Stimulated activated CD4-positive, alpha-beta T cell treated with anti-CD3 and anti-CD28 coated beads, TNF-alpha, amount 100 ng/mL, for 1 hour (primary cell): ENCODE measurements at places on chromosomes 16 and 17.

DNA sequence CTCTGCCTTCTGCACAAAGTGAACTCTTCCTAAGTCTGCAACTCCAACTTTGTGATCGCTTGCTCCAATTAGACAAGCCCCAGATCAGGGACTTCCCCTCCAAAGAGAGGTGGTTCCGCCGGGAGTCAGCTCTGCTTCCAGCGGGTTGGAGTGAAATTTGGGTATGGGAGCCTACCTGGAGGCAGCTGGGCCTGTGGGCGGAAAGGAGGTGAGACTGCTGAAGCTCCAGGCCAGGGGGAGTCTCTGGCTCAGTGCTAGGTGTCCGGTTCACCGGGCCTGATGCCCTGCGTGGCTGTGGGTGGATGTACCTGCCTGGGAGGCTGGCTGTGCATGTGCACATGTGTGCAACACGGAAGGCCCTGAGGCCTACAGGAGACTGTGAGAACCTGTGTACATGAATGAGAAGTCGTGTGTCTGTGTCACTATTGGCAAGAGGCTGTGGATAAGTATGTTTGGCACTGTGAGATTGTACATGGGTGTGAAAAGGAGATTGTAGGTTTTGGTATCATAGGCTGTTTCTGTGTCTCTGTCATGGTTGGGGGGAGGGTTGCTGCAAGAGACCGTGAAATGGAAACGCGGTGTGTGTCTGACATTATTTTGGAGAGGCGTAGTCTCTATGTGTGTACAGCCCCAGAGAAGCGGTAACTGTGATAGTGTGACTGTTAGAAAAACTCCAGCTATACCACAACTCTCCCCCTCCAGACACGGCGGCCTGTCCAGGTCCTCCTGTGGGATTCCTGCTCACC is 4.2 kb downstream of the LHX1 start:
- DNase-seq = no peak

- no peak for DNase-seq
Observed at GRCh38 chr16:2584729-2585650, 47.2 kb downstream of the PDPK1 start.

DNA sequence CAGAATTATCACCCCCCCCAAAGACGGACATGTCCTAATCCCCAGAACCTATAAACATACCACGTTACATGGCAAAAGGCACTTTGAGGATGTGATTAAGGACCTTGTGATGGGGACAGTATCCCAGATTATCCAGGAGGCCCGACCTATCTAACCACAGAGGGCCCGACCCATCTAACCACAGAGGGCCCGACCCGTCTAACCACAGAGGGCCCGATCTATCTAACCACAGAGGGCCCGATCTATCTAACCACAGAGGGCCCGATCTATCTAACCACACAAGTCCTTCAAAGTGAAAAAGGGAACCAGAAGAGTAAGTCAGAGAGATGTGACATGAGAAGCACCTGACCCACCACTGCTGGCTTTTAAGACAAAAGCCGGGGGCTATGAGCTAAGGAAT is 56.8 kb downstream of the ANKFY1 start:
- no peak for DNase-seq

DNA sequence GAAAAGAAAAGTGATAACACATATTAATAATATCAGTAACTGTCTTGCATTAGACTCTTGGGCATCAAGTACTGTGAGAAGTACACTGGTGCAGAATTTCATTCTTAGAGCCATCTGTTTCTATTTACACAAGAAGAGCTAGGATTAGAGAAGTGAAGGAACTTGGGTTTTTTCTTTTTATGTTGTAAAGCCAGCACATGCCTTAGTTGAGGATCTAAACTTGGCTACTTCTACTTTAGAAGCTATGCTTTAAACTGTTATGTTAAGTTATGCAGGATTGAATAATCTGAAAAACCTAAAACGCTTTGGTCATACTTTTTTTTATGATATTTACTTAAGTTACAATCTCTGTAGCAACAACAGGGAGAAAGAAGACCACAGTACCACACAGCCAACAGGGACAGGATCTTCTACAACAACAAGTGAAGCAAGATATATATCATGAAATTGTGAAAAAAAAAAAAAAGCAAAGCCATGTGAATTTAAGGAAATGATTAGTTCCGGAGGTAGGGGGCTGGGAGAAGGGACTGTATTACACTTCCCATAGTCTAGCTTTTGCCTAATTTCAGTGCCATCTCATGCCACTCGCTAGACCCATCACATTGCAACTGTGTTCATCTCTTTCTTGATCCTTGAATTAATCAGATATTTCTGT is 305.1 kb upstream of the GOT2 start:
- DNase-seq = no peak

- no peak for DNase-seq
Observed at GRCh38 chr17:70539132-70539924, 370.0 kb downstream of the KCNJ2 start.

GRCh38 chr17:50096092-50096491 is 941 bp downstream of the PDK2 start:
- DNase-seq = no peak

GRCh38 chr17:10744501-10745000 is 14.7 kb upstream of the TMEM220 start:
- DNase-seq = no peak

DNA sequence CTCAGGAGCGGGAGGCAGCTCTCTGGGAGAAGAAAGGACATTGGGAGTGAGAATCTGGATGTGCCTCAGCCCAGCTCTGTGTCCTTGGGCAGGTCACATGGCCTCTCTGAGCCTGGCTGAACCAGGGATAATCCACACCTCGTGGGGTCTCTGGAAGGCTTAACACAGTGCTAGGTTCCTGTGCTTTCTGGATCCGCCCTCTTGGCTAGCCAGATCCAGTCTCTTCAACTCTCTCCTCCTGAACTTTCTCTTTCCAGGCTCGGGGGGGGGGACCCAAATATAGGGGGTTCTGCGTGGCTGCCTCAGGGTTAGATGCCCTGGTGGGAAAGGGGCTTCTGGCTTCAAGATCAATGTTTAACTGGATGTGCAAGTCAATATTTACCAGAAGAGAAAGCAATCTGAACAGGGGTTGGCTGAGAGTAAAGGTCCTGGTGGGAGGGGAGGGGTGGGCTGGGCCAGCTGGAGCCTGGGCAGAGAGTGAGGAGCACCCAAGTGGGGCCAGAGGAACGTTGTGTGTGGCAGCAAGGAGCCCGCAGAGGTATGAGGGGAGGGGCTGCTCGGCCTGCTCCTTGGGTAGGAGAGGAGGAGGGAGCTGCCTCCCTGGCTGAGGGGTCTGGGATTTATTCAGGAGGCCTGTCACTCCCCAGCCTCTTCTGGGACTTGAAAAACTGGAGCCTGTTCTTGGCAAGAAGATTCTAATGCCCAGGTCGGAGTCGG is at the start of gene SERPINF2:
Gene SERPINF2, plus strand, starts transcription at position 501 of the 717 bp plus-strand sequence. CDS start 2,125 bp downstream, outside the sequence.
- DNase-seq = no peak

DNA sequence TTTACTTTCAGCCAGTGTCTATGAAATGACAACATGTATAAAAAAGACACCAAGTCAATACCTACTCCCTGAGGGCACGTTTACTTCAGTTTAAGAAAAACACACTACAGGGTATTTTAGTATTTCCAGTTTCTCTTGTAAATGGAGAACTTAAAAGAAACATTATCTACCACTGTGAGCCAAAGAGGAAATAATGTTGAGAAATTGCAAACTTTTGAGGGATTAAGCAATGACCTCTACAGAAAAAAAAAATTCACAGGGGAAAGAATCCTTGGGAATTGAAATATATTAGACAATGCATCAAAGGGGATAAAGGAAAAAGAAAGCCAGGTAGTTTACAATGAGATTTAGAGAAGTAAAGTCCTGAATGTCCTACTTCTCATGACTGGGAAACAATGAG is 126.0 kb downstream of the KCNJ2 start:
- no peak for DNase-seq

- DNase-seq = no peak
Observed at GRCh38 chr16:23232806-23233205, 50.3 kb downstream of the SCNN1G start.

DNA sequence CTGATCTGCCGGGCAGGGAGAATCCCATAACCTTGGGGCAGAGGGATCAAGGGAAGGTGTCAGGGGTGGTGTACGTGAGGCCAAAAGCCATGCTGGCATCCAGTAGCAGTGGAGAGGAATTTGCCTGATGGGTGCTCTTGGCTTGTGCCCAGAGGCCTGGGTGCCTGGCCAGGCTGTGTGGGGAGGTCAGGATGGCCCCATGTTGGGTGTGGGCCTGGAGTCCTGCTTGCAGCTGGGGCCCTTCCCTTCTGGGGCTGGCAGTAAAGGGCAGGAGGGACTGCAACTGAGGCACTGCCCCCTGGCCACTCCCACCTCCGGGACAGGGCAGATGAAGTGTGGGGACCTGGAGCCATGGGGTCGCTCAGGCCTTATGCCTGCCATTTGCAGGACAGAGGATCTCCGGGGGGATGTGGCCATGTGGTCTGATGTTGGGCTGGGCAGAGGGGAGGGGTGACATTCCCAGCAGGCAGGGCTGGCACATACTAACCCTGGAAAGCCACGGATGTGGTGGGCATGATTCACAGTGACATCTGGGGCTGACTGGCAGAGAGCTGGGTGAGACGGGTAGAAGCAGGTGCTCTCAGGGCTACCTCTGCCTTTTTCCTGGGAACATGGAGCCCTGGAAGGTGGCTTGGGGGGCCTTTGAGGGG is 3.5 kb downstream of the FMNL1 start:
- no peak for DNase-seq

DNA sequence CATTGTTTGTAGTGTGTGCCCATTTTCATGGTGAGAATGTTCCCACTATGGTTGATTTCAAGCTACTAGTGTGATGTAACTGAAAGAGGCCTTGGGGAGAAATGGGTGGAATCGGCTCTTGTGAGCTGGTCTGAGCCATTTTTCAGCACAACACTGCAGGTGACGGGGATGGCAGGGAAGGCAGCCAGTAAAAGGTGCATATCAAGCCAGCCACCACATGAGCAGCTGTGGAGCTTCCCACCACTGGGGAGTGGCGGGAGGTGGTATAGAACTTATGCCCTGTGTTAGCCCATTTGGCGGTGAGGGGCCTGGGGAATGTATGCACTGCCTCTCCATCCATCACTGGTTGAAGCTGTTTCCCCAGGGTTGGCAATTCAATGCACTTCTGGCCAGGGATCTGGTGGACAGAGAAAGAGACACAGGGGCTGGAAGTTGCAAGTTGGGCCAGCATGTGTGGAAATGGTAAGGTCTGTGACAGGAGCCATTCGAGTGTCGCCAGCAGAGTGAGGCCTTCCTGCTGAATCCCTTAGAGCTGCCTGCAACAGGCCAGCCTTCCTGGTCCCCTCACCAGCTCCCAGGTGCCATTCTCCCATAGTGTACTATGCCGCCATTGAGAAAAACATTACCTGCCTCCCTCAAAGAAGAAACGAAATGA is 31.7 kb upstream of the BRD7 start:
- DNase-seq = no peak

GRCh38 chr16:84995663-84996062 is 15.7 kb downstream of the ZDHHC7 start:
- no peak for DNase-seq

- DNase-seq = no peak
Observed at GRCh38 chr17:74801896-74802295, 25.8 kb upstream of the NAT9 start.
